DMS53 (cell line): ENCODE measurements at places on chromosomes 3 and 15.

- DNase-seq = no peak
Observed at GRCh38 chr3:142269767-142270166, 44.4 kb upstream of the GK5 start.

- no peak for DNase-seq
Observed at GRCh38 chr3:99683465-99683864, 45.1 kb downstream of the COL8A1 start.

- DNase-seq = no peak
Observed at GRCh38 chr3:15318661-15319060, 13.7 kb downstream of the SH3BP5 start.

DNA sequence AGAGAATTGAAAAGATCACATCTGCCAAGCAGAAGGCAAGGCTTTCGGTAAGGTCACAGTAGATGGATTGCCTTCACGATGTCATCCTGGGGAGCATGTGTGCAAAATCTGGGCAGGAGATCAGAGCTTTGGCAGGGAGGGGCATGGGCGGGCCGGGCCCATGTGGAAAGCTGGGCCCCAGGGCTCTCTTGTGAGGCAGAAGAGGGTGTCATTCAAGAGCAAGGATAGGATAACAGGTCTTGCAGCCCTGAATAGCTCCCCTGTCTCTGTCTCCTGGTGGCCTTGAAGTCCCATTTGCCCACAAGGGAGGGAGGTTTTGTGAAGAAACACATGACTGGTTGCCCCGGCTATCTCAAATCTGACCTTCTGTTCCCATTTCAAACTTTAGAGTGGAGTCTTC lies 172.0 kb downstream of the OPA1 start:
- DNase-seq = no peak

DNA sequence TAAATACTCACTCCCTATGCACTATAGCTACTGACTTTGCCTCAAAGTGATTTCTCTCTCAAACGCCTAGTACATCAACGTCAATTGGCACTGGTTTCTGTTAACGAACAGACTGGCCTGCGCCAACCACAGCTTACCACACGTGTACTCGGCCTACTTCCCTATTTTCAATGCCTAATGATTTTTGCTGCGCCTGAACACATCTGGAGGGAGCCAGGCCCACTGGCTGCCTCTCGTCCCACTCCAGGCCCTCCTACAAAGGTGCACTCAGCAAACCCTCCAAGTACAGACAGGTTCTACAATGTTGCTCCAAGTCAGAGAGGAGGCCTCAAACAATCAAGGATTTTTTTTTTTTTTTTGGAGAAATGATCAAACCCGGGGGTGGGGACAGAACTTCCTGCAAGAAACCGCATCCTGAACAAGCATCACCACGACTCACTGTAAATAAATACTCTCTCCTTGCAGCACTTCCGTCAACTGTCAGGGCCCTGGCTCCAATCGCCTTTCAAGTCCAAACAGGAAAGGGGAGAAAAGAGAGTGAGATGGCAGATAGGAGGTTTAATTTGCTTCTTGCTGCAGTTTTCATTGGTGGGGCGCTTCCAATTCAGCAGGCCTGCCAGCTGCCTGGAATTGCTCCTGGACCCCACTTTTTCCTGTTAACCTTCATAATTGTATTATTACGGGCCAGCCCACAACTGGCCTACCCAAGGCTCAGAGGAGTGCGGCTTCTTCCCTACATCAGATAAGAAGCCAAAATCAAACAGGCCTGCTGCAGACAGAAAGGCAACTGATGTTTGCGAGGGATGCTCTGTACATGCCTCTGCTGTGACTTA lies 139.3 kb downstream of the FOXP1 start:
- peak; percentile 0 for DNase-seq

- peak; percentile 12 for DNase-seq
Observed at GRCh38 chr3:103968131-103968530, 1398.6 kb upstream of the ALCAM start.

- no peak for DNase-seq
Observed at GRCh38 chr15:40420071-40420713, 14.6 kb downstream of the IVD start.

- no peak for DNase-seq
Observed at GRCh38 chr3:53188136-53188685, 27.2 kb downstream of the PRKCD start.

DNA sequence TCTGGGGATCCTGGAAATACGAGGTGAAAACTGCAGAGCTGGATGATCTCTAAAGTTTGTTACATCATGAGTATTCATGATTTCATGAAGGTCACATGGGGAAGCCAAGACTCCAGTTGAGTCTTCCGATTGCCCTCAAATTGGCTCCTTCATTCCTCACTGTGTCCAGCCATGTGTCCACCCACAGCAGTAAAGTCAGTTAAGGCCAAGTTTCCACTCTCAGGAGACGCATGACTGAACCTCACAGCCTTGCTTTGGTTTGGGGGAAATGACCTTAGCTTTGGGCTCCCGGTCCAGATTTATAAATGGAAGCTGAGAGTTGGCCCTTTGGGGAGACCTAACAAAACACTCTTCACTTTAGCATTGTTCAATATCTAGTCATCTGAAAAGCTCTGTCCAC lies 289.7 kb upstream of the MCTP2 start:
- no peak for DNase-seq

DNA sequence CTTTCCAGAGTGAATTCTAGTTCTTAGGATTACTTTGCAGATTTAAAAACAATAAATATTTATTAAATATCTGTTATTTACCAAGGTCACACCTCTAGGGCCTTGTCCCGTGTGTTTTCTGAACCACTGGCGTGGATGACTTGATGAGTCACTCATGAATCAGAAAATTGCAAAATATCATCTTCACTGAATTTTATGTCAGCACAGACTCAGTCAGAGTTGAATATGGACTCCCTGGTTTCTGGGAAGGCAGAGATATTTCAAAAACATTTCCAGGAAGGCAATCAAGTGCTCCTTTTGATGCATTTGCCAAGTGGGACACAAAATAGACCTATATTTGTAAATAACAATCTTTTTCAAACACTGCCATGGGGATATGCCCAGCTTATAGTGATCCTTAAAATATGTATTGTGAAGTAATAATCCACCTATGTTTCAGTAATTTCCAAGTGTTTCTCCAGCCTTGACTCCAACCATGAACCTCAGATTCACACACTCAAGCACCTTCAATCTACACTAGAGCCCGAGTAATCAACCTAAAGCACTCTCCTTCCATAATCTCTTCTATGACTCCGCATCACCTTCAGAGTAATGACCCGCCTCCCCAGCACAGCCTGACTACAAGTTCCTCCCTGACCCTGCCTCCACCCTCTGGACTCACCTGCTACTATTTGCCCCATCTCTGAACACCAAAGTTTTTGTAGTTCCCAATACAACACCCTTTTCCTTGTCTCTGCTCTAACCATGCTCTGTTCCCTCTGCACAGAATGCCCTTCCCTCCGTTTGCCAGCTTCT lies 24.3 kb downstream of the DPH3 start:
- peak; percentile 0 for DNase-seq

GRCh38 chr3:43162230-43163084 lies 56.6 kb upstream of the POMGNT2 start:
- peak; percentile 16 for DNase-seq

GRCh38 chr15:94256511-94256910 lies 25.1 kb downstream of the MCTP2 start:
- no peak for DNase-seq

DNA sequence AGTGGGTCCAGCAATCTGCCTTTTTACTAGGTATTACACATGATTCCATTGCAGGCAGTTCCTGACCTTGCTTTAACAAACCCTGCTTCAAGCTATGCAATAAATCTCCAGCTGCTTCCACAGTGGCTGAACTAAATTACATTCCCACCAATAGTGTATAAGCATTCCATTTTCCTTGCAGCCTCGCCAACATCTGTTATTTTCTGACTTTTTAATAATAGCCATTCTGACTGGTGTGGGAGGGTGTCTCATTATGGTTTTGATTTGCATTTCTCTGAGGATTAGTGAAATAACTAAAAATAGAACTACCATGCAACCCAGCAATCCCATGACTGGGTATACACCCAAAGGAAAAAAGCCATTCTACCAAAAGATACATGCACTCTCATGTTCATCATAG lies 36.4 kb upstream of the DNAJC13 start:
- no peak for DNase-seq

DNA sequence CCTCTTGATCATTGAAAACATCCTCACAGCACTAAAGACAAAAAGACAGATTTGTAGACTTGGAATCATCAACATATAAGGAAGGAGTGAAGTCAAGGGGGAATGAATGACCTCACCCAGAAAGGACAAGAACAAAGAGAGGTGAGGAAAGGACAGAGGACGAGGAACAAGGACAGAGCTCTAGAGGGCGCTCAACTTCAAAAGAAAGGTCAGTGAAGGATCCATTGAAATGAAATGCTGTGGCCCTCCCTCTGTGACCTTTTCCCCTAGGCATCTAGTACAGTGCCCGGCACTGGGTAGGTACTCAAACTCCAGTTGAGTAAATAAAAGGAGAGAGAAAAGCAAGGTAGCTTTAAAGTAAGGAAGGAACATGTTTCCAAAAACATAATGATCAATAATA lies 2.6 kb downstream of the ATP8B4 start:
- peak; percentile 51 for DNase-seq

GRCh38 chr15:77002954-77003912 lies 8.3 kb downstream of the PSTPIP1 start:
- no peak for DNase-seq

- DNase-seq = no peak
Observed at GRCh38 chr3:79926522-79926921, 158.7 kb upstream of the ROBO1 start.

GRCh38 chr3:141441381-141442364 lies 45.2 kb upstream of the RASA2 start:
- peak; percentile 82 for DNase-seq

DNA sequence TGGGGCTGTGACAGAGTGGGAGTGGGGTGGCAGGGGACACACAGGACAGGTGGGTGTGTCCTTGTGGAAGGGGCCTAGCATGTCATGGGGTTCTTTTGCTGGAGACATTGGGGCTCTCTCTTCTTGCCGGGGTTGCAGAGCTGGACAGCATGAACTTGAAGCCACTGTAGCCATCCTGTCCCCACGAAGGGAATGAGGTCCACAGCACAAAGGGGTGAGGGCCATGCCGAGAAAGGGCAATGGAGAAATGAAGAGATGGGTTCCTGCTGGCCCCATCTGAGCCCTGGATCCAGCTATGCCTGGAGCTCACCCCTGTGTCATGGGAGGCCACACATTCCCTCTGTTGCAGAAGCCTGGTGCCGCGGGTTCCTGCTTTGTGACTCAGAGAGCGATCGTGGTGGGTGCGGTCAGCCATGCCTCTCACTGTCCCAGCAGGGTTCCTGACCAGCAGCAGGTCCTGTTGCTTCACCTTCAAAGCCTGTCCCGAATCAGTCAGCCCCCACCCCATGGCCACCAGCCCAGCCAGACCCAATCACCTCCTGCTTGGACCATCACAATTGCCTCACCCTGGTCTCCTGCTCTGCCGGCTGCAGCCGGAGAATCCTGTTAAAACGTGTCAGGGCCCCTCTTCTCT lies 50.0 kb downstream of the DNAJB8 start:
- DNase-seq = no peak

DNA sequence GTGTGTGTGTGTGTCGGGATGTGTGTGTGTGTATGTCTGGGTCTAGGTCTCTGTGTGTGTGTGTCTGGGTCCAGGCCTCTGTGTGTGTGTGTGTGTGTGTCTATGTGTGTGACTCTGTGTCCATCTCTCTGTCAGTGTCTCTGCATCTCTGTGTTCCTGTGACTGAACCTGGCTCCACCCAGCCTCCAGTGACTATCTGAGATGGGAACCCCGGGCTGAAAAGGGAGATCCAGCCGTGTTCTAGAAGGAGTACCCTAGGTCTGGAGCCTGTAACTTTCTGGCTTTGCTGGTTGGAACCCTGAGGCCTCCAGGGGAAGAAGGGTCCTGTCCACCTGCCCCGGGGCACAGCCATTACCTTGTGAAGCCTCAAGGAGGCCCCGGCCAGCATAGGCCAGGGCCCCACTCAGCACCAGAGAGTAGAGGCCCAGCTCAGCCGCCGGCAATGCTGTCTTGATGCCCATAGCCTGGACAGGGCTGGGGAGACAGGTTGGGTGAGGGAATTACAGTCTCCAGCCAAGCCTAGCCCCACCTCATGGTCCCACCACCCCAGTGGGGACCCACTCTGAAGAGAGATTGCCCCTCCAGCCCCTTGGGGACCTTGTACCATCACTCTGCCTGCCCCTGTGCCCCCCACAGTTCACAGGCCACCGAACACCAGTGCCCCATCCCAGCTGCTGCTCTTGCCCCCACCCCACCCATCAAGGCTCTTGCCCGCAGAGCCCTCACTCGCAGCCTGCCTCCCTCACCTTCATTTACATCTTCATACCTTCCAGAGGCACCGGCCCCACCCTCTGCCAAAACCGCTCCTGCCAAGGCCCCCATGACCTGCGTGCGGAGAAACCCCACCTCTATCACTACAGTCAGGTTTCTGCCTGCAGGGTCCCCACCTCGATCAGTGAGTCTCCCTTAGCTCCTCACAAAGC lies 2.0 kb downstream of the HHATL start:
- DNase-seq = no peak

DNA sequence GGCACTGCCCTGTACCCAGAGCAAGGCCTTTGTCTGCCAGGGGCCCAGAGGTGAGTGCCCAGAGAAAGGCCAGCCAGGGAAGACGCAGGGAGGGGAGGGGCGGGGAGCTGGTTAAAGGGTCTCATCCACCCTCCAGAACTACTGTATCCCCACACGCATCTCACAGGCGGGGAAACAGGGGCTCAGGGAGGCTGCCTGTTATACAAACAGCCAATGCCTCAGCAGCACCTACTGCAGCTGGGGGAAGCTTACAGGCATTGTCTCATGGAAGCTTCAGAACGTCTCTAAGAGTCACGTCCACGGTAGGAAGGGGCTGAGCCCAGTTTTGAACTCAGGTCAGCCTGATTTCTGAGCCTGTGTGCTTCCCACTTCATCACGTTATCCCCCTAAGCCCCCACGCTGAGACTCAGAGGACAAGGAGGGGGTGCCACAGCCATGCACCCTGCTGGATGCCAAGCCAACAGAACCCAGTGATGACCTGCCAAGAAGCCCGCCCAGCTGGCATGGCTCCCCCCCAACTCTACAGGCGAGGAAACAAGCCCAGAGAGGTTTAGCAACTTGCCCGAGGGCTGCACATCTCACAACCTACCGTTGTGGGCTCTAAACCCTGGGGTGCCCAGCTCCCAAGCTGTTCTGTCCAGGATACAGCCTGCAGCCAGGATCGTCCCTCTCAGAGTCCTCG lies 54.5 kb downstream of the IQSEC1 start:
- DNase-seq = no peak

- no peak for DNase-seq
Observed at GRCh38 chr15:29937956-29938355, 115.7 kb upstream of the TJP1 start.

- peak; percentile 52 for DNase-seq
Observed at GRCh38 chr3:45273681-45274515, 47.8 kb upstream of the TMEM158 start.

- DNase-seq = no peak
Observed at GRCh38 chr3:139619484-139619883, 58.3 kb downstream of the NMNAT3 start.

DNA sequence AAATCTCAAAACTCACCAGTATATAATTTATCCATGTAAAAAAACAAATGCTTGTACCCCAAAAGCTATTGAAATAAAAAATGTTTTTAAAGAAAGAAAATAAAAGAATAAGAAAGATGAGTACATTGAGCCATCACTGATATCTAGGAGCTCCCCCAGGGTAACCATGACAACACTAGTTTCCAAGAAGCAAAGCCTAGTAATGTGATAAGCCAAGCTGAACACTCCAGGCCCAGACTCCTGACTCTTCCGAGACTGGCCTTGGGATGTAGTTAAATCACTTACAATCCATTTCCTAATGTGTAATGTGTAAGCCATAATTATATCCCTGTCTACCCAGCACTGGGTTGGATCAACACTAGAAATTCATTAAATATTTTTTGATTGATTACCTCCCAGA lies 21.1 kb upstream of the ATP8B4 start:
- DNase-seq = no peak
